CD4-positive, alpha-beta T cell (primary cell): ENCODE measurements at places on chromosomes 13 and 19.

DNA sequence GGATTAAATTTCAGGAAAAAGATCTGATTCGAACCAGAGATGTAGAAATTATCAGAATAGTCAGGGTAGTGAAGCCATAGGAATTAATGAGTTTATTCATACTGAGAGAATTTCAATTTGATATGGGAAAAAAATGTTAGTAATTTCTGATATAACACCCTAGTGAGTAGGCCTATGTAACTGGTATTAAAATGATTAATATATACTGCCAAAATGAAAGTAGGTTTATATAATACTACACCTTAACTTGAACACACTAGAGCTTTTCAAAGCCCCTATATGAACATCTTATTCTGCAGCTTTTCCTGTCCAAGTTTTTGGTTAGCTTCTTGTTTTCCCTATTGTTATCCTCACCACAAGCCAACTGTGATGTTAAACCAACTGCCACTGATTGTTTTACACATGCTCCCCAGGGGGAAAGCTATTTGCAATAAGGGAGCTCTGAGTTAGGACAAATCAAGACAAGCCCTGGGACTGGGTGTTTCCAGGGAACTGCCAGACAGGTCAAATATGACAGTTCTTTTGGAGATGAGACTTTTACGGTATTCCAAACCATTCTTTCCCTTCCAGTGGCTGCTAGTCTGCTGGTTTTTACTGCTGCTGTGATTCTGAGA, 45.3 kb downstream of the FNDC3A start:
- DNase-seq = no peak

GRCh38 chr19:39498798-39499642, at the start of gene DLL3:
Gene DLL3, plus strand, starts transcription at chr19:39498947. Its CDS starts 28 bp downstream, at chr19:39498975.
- no peak for DNase-seq

GRCh38 chr13:60164234-60164889, 634 bp upstream of the DIAPH3 start:
- DNase-seq = no peak

DNA sequence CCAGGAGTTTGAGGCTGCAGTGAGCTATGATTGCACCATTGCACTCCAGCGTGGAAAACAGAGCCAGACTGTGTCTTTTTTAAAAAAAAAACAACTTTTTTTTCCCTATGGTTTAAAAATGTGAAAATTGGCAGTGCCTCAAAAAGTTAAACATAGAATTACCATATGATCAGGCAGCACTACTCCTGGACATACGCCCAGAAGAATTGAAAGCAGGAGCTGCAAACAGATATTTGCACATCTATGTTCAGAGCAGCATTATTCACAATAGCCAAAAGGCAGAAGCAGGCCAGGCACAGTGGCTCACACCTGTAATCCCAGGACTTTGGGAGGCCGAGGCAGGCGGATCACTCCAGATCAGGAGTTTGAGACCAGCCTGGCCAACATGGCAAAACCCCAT, 3.8 kb upstream of the RETN start:
- DNase-seq = no peak

- no peak for DNase-seq
Measured at GRCh38 chr13:76929320-76929719, 19.0 kb upstream of the ACOD1 start.

- DNase-seq = no peak
Measured at GRCh38 chr19:44530777-44531176, 1.3 kb upstream of the CEACAM20 start.

DNA sequence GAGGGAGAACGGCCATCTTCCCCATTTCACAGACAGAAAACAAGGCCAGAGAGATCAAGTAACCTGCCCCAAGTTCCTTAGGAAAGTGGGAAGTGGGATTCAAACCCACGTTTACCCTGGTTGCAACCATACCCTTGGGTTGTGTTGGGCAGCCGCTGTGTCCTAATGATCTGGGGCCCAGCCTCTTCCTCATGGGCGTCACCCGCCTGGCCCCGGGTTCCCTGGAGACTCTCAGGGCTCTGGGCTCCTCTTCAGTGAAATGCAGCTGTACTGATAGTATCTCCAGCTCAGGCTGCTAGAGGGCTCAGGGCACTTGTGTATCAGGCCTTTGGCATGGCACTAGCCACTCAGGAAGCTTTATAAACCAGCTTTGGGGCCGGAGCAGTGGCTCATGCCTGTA, 9.8 kb downstream of the TMED1 start:
- no peak for DNase-seq

GRCh38 chr19:31256593-31256960, 92.7 kb downstream of the TSHZ3 start:
- no peak for DNase-seq

DNA sequence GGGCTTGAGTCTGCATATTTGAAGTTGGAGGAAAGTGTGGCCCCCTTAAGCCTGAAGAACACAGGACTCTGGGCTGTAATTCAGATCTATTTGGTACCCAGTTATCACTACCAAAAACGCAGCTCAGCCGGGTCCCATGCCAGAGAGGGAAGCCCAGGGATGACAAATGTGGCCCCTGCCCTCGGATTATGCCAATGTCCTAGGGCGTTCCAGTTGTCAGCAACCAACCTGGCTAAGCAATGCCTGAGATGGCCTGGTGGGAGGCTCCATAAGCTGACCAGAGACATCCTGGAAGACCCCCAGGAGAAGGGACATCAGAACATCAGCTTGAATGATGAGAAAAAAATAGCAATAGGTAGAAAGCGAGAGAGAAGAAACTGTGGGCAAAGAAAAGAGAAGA, 79.6 kb upstream of the UQCRFS1 start:
- DNase-seq = no peak

DNA sequence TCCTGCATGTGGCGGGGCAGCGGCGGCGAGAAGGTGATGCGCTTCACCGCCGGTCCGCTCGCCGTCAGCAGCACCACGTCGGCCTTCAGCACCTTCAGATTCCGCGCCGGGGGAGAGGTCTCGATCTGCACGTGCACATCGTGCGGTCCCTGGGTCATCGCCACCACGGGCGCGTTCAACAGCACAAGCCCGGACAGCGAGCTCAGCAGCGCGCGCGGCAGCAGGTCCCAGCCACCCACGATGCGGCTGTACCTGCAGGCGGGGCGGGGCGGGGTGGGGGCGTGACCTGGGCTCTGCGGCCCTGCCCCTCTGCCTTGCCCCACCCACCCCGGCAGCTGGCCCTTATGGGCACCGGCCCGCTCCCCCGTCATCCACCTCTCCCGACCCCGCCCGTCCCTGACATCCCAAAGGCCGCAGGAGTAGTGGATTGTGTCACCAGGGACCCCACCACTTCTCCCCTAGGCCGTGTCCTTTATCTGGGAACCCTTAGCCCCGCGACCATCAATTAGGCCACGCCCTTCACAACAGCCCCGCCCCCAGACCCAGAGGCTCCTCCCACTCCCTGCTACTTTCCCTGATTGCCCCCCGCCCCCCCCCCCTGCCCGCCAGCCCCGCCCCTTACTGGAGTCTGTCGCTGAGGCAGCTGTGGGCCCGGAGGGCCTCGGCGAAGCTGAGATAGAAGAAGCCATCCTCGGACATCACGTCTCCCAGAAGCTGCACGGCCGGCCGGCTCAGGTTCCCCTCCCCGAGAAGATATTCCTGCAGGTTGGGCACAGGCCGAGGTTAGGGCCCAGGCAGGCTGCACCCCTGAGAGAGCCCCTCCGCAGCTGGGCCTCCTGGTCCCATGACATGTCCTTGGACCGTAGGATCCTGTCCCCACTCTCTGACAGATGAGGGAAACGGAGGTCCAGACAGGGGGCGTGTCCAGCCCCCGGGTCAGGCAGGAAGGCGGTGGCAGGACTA, 6.1 kb downstream of the IL4I1 start:
- DNase-seq = peak; percentile 89

DNA sequence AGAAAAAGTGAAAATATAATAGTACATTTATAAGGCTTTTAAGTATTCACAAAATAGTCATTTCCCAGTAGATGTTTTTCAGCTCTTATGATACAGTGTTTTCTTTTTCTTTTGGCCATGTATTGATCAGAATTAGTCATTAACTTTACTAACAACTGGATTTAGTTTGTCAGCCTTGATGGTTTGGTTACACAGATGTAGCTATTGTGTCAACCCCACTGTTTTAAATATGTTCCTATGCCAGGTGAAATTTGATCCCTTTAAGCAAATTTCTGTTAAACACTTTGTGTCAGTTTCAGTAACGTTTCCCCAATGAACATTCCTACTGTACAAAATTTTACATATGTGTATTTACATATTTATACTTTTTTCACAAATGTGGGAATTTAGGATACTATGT, 261.5 kb upstream of the STARD13 start:
- no peak for DNase-seq

GRCh38 chr13:24272452-24273161, 36.8 kb upstream of the C1QTNF9 start:
- DNase-seq = no peak

DNA sequence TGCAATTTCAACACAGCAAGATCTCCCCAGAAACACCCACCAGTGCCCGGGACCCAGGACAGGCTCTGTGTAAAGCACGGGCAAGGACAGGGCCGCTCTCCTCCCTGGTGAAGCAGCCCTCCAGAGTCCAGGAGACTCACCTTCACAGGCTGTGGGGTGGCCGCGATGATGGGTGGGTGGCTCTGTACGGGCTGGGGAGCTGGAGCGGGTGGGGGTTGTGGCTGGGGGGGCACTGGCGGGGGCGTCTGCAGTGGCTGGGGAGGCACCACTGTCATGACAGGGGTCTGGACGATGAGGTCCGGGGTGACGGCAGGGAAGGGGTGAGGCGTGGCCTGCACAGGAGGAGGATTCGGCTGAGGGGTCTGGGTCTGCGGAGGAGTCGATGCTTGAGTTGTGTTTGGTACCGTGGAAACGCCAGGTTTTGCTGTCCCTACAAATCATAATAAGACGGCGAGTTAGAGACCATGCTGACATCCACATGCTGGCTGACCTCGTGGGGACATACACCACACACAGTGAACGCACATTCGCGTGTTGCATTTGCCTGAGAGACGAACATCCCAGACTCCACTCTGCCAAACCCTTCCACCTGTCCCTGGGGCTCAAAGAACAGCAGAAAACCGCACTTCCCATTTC, 33.1 kb upstream of the EPHX3 start:
- DNase-seq = no peak

GRCh38 chr13:99162567-99163361, 37.9 kb upstream of the UBAC2 start:
- DNase-seq = no peak

DNA sequence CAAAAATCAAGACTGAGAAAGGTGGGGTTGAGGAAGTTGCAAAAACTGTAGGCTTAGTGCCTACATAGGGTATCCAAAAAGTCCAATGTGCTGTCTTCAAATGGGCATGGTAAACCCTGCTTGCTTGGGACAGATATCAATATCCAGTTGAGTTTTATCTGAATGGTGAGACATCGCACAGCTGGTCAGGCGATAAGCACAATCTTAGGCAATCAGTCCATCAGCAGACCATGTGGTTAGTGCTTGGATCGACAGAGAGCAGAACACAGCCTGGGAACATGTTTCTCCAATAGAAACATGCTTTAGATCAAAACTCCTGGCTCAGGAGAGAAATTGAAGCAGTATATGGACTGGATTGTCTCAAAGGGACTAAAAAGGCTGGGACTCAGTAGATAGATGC, 151.3 kb upstream of the IPO5 start:
- no peak for DNase-seq

GRCh38 chr19:2488942-2489731, 13.2 kb downstream of the GADD45B start:
- no peak for DNase-seq

DNA sequence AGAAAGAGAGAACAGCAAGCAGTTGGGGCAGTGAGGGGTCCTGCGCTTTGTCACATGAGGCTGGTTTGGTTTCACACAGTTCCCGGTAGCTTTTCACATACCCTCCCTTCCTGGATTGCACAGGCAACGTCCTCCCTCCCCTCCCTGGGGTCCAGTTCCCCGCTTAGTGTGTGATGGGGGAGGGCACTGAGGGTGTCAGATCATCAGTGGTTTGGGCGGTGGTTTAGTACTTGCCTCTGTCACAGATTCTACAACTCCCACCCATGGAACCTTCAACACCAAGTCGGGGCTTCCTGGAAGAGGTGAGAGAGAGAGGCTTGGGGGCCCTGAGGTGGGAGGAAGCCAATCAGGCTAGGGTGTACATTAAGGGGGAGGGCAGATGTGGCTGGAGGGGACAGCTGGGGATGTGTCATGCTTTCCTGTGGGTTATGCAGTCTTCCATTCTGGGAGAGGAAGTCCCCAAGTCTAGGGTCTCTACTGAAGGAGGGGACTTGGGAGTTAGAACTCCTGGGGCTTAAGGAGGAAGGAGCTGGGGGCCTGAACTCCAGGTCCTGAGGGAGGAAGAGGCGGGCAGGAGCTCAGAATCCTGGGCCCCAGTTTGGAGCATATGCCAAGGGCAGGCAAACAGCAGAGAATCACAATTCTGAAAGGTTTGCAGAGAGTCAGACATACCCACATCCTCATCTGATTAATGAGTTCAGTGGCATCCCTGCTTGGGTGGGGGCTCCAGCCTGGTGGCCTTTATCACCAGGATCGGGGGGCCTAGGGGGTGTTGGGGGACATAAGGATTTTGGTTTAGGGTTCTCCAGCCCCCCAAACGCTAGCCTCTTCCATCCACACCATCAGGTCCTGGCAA, at the start of gene NKG7:
Gene NKG7, minus strand, starts transcription at position 6 of the 856 bp plus-strand sequence. CDS start 119 bp downstream, outside the sequence.
- DNase-seq = peak; percentile 36

- DNase-seq = no peak
Measured at GRCh38 chr19:15300533-15301197, 31.7 kb downstream of the BRD4 start.

DNA sequence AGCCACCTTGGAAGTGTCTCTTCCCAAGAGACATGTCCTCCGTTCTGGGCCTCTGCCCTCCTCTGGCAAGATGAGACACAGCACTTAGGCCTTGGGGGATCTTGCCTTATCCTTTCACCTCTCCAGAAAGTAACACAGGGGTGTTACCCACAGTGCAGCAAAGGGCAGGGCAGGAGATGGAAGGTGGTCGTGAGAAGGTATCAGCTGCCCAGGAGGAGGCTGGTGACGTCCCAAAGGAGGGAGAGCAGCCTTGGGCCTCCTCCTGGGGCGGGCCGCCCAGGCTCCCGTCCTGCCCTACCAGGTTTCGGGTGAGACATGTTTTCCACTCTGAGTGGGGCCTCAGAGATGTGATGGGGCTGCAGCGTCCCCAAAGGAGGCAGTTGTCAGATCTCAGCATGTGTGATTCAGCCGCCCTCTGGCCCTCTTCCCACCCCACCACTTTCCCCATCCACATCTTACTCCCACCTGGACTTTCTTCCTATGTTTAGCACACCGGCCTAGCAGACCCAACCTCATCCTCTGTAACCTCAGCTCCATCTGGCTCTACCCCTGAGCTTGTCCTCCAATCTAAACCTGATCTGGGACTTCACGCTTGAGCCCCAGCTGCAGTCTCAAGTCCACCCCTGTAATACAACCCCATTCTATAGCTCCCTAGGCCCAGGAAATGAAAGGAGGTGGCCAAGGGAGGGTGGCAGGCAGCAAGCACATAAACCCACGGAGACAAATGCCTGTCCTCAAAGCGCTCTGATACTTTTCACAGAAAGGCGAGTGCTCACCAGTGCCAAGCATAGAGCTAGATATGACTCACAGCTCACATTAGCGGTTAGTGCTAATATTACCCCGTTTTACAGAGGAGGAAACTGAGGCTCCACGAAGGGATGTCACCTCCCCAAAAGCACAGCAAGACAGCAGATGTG, 9.3 kb downstream of the POU2F2 start:
- peak; percentile 53 for DNase-seq

- no peak for DNase-seq
Measured at GRCh38 chr19:43599635-43600295, 3.4 kb downstream of the ZNF576 start.

GRCh38 chr13:26482451-26483197, 74.9 kb upstream of the WASF3 start:
- peak; percentile 87 for DNase-seq

- no peak for DNase-seq
Measured at GRCh38 chr13:109093998-109094397, 464.6 kb downstream of the MYO16 start.
